ENCODE measurements at places on chromosomes 11 and 22. TPM values are rescaled to one million over a fixed set of nuclear protein-coding genes. Genes with fewer than 3 reads are reported as not detected.

- peak; percentile 96 for DNase-seq
Measured at GRCh38 chr22:46267431-46268279, at the start of gene TTC38. Gene TTC38 (plus strand): TSS chr22:46268008. CDS start chr22:46268040, 32 bp downstream.

Gene SLC1A2
- total RNA-seq = 0.14 TPM

GRCh38 chr11:124946735-124947141, 7.3 kb upstream of the CCDC15 start:
- no peak for DNase-seq

DNA sequence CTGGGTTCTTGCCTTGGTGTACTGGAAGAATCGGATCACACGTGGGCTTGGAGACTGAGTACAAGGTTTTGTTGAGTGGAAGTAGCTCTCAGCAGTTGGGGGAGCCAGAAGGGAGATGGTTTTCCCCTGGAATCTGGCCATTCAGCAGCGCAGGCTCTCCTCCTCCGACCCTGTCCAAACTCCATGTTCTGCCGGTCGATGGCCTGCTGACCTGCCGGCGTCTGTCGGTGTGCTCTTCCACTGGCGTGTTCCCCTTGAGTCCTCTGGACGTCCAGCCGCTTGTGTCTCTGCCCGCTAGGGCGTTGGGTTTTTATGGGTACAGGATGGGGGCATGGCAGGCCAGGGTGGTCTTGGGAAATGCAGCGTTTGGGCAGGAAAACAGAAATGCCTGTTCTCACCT, 38.5 kb upstream of the SLN start:
- no peak for DNase-seq

DNA sequence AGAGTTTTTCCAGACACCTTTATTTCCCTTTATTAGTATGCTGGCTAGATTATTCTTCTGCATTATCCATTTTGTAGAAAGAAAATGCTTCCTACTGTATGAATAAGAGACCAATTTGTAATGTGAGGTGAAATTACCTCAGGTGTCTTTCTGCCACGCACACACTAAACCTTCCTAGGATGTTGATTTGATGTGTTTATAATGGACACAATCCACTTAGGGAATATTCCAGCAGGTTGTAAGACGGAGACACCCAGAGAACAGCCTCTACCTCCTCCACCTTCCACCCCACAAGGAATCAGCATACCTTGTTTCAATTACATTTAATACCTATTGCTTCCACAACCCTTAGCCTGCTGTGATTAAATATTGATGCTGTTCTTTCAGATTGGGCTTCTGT, 379.1 kb upstream of the KIRREL3 start:
- DNase-seq = no peak

DNA sequence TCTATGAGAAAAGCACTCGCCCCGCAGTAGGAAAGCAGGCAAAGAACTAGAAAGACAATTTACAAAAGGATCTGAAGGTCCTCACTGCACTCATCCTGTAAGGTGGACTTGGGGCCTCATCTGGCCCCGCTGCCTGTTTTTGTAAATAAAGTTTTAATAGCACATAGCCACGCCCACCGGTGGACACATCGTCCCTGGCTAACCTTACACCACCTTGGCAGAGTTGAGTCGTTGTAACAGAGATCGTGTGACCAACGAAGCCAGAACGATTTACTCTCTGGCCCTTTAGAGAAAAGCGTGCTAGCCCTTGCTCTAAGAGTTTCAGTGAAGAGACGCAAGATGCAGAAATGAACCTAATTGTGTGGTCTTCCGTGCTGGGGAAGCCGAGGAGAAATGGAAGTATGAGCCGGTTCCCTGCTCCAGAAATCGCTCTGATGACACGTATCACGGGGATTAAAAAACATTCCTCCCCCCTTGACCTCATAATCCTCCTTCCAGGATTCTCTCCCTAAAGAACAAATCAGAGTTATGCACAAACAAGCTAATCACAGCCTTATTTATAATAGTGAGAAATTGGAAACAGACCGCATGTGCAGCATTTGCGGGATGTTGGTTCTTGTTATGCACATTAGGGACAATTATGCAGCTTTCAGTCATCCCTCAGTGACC, 80.1 kb downstream of the CDKN1C start:
- DNase-seq = peak; percentile 52

Data from sigmoid colon (tissue), 7 donors.